ENCODE measurements at places on chromosomes 1 and 21. TPM values are rescaled to one million over a fixed set of nuclear protein-coding genes. Genes with fewer than 3 reads are reported as not detected.
A peak's percentile ranks its signal among the peaks of the same experiment; 100 is the strongest.

- peak overlapping the region; percentile 98 for H3K4me3 ChIP-seq
- no peaks in the 10 kb centered on the region for H3K36me3 ChIP-seq
- H3K27ac ChIP-seq = peak overlapping the region; percentile 94
- peak; percentile 47 for DNase-seq
Observed at GRCh38 chr1:232629250-232630046, 485 bp downstream of the SIPA1L2 start.

GRCh38 chr21:14675774-14676530 lies 129.8 kb upstream of the SAMSN1 start:
- no peaks in the 10 kb centered on the region for H3K36me3 ChIP-seq
- no peaks in the 10 kb centered on the region for H3K27me3 ChIP-seq
- H3K4me3 ChIP-seq = no peak overlapping the region
- peaks cover 4% of the 10 kb centered on the region for H3K4me1 ChIP-seq

GRCh38 chr1:163290025-163290640 lies 31.6 kb upstream of the NUF2 start:
- H3K27me3 ChIP-seq = no peaks in the 10 kb centered on the region
- DNase-seq = no peak
- H3K4me3 ChIP-seq = no peak overlapping the region
- no peaks in the 10 kb centered on the region for H3K4me1 ChIP-seq
- H3K27ac ChIP-seq = no peak overlapping the region
- no peaks in the 10 kb centered on the region for H3K36me3 ChIP-seq

DNA sequence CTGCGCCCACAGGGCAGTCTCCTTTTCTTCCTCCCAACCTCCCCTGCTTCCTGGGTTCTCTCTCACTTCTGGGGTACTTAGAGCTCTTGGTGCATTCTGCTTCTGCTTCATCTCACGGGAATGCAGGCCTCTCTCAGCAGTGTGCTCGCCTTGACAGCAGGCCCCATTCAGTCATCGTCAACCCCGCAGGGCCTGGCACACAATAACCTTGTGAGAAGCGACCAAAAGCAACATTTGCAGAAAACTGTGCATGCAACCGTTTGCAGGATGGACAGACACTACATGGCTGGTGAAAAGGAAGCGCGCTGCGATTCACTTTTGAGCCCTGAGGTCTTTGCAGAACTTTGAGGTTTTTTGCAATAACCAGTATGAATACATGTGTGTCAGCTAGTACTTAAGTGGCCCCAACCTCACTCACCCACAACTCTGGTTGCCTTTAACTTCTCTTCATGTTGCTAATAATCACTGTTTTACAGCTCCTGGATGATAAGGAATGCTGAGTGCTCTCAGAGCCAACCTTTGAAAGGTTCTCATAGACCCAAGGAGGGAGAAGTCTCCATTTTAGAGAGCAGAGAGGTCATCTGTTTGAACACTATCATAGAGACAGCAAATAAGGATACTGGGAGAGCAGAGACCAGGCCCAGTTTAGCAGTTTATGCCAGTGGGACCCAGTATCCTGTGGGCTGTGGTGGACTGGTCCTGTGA lies 2.5 kb upstream of the CD160 start:
- no peak overlapping the region for H3K27ac ChIP-seq
- H3K4me3 ChIP-seq = no peak overlapping the region
- H3K4me1 ChIP-seq = peaks cover 8% of the 10 kb centered on the region

- peak overlapping the region; percentile 76 for H3K4me3 ChIP-seq
- no peaks in the 10 kb centered on the region for H3K27me3 ChIP-seq
- peaks cover 32% of the 10 kb centered on the region for H3K36me3 ChIP-seq
- H3K4me1 ChIP-seq = peaks cover 34% of the 10 kb centered on the region
Observed at GRCh38 chr1:24644100-24644384, 940 bp downstream of the SRRM1 start.

GRCh38 chr1:93766451-93766850 lies 84.8 kb upstream of the BCAR3 start:
- H3K27me3 ChIP-seq = no peaks in the 10 kb centered on the region
- H3K27ac ChIP-seq = no peak overlapping the region
- H3K4me3 ChIP-seq = no peak overlapping the region
- H3K4me1 ChIP-seq = no peaks in the 10 kb centered on the region

AK5 gene
- 4.1 TPM for total RNA-seq

ERVH48-1 gene
- not detected for total RNA-seq

NBPF4 gene
- 1.1 TPM for total RNA-seq

Data from transverse colon (tissue), 4 donors.